Fibroblast of skin of abdomen (primary cell): ENCODE measurements at places on chromosomes 4 and X.

GRCh38 chr4:14863418-14864364 is 138.6 kb upstream of the CPEB2 start:
- DNase-seq, result no peak

DNA sequence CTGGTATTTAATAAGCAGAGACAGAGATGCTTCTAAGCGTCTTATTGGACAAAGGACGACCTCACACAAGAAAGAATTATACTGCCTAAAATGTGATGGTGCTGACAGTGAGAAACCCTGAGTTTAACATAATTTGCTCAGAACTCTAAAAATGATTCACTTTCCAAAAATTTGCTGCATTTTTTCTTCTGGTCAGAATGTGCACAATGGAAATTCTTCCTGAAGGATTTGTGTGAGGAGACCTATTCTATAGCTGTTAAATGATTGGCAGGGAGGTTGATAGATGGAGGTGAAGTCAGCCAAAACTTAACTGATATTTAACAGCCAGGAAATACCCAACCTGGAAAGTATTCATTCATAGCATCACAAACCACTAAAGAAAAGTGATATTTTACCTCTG is 1.7 kb downstream of the MAGEC3 start:
- DNase-seq, result peak; percentile 18

DNA sequence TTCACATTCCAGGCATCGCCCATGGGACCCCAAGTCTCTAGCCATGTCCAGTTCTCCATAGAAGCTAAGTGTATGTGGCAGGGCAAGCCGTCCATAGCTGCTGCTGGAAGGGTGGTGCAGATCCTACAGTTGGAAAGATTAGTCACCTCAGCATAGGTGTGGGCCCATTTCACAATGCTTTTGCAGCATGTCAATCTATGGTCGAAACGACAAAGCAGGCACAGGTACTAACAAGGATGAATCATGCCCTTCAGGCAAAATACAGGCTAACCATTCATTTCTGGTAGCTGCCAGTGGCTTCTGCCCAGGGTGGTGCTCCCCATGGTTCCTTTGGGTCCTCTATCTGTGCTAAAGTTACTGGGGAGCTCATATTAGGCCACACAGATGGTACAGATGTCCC is 225.2 kb downstream of the ADGRL3 start:
- no peak for DNase-seq

DNA sequence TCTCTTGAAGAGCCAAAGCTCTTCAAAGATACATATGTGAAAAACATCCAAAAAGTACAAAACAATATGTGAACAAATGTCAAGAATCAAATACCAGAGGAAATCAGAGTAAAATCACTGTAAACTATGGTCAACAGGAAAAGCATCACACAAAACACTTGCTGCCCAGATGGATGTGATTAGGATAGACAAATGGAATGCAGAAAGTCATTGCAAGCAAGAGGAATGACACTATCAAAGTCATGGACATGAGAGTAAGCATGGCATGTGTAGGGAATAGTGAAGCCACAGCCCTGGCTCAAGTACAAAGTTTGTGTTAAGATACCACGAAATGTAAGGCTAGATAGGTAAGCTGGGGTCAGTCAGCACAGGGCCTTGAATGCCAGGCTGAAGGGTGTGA is 37.7 kb downstream of the CLDN2 start:
- peak; percentile 36 for DNase-seq

DNA sequence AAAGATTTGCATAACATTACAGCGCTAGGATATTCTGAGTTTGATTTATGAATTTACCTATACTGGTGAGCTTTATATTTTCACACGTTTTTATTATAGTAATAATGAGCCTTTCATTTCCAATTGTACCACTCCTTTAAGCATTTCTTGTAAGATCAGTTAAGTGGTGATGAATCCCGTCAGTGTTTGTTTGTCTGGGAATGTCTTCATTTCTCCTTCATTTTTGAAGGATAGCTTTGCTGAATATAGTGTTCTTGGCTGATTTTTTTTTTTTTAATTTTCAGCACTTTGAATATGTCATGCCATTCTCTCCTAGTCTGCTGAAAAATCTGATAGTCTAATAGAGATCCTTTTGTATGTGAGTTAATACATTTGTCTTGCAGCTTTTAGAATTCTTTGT is 70.1 kb downstream of the IL15 start:
- no peak for DNase-seq

DNA sequence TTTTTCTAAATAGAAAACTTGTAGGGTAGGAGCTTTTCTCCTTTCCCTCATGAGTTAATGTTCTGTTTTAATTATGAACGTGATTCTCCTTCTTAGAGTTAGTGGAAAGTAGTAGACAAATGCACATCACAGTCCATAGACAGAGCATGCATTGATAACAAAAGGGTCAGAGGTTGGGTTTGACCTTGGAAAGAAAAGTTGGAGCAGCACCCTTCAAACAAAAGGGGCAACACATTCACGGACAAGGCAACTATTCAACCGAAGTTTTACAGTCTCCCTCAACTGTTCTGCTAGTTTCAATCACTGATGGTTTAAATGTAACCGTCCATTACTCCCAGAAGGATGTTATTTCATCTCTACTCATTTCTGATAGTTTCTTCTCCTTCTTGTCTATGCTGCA is 103.4 kb upstream of the MAOA start:
- no peak for DNase-seq

- DNase-seq, result no peak
These were observed 5.7 kb downstream of the SLC6A8 start for GRCh38 chrX:153693216-153694086.

- no peak for DNase-seq
These were observed 105.4 kb downstream of the ANXA3 start for GRCh38 chr4:78656968-78657445.

- DNase-seq, result no peak
These were observed 18.5 kb downstream of the OTUD5 start for GRCh38 chrX:48938721-48939425.

GRCh38 chr4:189502841-189503435 is 437.7 kb upstream of the FRG1 start:
- DNase-seq, result peak; percentile 27
